ENCODE measurements at places on chromosomes 6 and 20.

DNA sequence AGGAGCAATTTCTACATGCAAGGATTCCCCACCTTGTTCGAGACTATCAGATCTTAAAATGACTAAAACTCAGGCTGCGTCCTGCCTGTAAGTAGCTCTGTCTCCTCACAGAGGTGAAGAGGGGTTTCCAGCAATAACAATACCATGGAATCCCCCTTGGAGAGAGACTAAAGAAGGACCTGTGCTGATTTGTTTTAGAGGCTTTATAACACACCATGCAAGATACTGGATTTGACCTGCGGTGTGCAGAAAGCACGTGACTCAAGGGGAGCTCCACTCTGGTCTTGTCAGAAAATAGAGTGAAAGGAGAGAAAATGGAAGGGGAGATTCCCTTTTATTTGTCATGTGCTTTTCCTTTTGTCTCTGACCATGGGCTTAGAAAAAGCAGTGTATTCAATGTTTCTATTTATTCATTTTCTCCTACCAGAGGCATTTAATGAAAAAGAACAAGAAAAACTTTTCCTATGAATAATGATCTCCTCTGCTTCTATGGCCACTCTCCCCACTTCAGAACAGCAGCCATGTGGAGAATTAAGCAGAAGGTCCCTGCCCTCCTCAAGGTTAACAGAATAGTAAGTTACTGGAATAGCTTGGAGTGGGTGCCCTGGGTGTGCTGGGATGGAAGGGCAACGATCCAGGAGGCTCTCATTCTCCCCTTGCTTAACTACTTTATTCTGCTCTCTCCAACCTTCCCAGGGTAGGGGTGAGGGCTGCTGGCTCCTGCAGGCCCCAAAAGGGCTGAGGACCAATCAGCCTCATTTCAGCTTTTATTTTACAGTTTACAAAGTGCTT lies 19.2 kb upstream of the MRPS10 start:
- peak; percentile 39 for DNase-seq

- no peak for DNase-seq
These were observed 5.1 kb downstream of the MOCS1 start for GRCh38 chr6:39929039-39929732.

- no peak for DNase-seq
These were observed 40.4 kb upstream of the GFRAL start for GRCh38 chr6:55286824-55287223.

GRCh38 chr6:89411145-89412070 lies 665 bp downstream of the RRAGD start:
- peak; percentile 60 for DNase-seq

- DNase-seq: no peak
These were observed 96.5 kb downstream of the ALDH8A1 start for GRCh38 chr6:134853111-134854055.

DNA sequence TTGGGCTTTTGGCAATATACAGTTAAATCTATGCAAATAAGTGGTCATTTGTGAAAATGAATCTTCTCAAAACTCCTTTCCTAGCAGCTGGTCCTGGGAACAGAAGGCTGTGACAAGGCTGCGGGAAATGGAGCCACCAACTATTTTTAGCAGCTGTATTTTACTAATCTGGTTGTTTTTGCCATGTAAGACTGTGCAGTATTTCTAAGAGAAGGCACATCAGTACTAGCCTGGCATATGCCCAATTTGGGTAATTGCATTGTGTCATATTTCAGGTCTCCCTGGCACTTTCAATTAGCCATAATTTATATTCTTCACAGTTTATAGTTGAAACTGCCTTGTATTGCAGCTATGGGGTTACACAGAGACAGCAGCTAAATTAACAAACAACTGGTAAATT lies 109.6 kb downstream of the MANEA start:
- DNase-seq: no peak

DNA sequence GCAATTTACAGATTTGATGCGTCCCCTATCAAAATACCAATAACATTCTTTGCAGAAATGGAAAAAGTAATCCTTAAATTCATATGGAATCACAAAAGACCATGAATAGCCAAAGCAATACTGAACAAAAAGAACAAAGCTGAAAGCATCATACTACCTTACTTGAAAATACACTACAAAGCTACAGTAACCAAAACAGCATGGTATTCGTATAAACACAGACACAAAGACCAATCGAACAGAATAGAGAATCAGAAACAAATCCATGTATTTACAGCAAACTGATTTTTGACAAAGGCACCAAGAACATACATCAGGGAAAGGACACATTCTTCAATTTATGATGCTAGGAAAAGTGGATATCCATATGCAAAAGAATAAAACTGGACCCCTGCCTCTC lies 206.5 kb upstream of the PDE10A start:
- no peak for DNase-seq

DNA sequence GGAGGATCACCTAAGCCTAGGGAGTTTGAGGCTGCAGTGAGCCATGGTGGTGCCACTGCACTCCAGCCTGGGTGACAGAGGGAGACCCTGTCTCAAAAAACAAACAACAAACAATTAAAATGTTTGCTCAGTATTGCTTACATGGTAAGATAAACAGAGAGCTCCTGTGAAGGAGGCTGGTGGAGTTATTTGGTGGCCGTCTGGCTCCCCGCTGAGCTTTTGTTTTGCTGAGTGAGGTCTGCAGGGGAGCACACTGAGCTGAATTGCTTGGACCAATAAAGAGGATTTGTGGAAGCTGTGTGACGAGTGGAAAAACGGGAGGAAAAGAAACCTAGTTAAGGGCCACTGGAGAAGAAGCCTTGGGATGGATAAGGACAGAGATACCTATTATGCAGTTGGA lies 41.1 kb upstream of the BMP6 start:
- DNase-seq: no peak

GRCh38 chr6:83911278-83911677 lies 51.8 kb downstream of the CYB5R4 start:
- DNase-seq: no peak

DNA sequence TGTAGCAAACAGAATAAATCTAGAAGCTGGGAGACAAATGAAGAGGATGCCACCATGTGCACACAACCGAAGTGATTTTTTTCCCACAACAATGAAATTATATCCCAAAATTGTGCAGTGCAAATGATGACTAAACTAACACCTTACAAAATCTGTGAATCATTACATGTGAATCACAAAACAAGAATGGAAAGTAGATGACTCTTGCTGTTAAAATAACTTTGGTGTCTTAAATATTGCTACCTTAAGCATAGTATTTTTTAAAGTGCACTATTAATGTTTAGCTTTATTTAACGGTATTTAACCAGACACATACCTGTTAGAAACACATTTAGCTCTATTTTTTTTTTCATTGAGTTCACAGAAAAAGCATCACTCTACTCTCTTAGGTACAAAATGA lies 190.8 kb downstream of the TBC1D32 start:
- DNase-seq: no peak

DNA sequence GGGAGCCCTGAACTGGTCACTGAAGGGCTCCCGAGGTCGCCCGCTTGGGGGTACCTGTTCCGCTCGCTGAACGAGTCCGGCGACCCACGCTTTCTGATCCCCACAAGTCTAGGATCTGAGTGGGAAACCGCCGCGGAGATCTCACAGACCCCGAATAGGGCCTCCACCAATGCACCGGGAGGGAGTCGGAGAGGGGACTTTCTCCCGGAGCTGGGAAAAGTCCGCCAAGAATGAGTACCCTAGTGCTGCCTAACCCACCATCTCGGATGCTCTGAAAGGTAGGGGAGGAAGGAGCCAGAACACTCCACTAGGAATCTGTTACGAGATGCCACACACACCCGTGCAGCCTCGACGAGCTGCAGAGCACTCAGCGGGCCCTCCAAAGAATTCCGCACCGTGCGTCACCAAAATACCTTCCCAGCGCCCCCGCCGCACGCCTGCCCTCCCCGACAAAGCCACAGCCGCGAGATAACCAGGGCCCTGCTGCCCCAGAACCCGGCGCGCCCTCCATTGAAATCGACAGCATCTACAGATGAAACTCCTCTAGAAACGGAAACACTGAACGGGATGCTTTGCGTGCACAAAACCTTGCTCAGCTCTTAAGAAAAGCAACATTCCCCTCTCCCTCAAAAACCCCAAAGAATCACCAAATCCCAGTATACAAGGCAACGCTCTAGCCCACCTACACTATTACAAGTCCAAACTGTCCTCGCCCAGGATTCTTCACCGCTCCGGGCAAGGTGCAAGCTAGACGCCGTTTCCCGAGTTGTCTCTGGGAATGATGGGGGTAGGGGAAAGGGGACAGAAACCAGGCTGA lies 686 bp downstream of the COL12A1 start:
- DNase-seq: peak; percentile 22

DNA sequence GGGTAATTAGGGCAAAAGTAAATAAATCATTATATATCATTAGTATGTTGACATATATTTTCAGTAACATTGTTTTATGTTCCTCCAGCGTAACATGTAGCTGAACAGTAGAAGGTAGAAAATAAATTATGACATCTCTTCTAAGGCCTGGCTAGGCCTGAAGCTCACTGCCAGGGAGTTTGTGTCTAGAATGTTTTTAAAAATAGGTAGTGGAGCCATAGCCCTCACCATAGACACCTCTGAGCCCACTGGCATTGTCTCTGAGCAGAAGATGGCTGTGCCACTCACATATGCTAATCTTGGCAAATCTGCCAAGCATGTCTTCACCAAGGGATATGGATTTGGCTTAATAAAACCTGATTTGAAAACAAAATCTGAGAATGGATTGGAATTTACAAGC lies 21.3 kb downstream of the FUCA2 start:
- no peak for DNase-seq

- peak; percentile 72 for DNase-seq
These were observed 402 bp downstream of the ZBTB12 start for GRCh38 chr6:31901415-31901952.

DNA sequence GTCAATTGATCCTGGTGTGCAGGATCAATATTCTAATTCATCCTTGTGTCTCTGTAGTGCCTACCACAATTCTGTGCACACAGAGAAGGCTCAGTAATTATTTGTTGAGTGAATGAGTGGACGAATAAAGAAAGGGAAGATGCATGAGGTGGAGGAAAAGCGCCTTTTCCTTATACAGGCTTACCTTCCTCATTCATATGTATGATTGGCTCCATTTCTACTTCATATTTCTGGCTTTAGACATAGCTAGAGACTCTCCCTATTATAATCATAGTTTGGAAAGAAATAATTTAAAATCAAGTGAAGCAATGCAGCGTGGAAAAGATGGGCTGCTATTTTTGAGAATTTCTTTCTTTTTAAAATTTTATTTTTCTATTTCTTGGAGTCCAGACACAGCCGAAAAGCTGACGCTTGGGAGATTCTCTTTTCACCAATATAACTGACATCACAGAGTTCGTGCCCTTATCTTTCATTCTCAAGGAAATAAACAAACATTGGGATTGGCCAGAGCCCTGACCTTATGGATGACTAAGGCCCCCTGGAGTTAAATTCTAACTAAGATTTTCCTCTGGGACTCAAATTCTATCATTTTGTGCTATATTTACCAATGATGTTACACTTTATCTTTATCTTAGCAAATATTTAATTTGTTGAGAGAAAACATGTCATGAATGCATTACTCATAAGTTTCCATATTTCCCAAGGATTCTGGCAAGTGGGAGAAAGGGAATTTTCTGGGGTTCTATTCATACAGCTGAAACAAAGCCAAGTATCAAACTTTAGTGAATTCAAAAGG lies 48.1 kb downstream of the PRL start:
- DNase-seq: no peak

- DNase-seq: no peak
These were observed 59.5 kb upstream of the PLN start for GRCh38 chr6:118488631-118489030.

- no peak for DNase-seq
These were observed 391.2 kb downstream of the ADGRB3 start for GRCh38 chr6:69026243-69026642.

GRCh38 chr6:25623879-25624278 lies 28.1 kb upstream of the SCGN start:
- no peak for DNase-seq
